Pancreas (tissue), 10 donors: ENCODE measurements at places on chromosomes 4 and X.

DNA sequence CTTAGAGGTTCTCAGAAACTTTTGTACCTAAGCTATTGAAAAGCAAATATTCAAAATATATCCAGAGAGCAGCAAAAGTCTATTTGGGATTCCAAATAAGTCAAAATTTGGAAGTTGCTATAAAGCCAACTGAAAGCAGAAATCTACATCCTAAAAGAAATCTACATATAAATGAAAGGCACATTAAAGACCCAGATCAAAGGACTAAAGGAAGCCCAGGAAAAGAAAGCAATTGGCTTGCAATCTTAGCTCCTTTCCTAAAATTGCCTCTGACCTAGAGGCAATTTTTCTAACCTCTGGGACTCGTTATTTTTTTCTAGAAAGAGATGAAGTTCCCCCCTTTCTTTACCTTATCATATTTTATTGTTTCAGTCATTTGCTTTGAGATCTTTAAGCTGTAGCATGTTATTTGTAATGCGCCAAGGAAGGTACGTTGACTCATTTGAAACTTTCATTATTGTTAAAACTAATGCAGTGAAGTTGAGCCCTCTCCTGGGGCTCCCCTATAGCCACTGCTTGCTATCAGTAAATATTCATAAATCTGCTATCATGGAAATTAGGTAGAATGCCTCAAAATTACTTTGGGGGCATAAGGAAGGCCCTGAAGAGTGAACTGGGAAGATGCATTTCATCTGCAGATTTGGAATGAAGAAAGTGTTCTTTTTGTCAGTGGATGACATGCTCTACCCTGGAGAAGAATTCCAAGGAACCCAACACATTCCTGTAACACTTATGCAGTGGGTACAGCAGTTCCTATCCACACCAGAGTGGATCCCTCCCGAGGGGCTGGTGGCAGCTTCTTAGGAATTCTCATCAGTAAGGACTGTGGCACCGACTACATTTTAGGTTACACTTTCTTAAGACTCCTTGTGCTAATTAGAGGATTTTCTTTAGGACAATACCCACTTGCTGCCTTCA lies 177.8 kb upstream of the IGFBP7 start:
- no peak for DNase-seq

DNA sequence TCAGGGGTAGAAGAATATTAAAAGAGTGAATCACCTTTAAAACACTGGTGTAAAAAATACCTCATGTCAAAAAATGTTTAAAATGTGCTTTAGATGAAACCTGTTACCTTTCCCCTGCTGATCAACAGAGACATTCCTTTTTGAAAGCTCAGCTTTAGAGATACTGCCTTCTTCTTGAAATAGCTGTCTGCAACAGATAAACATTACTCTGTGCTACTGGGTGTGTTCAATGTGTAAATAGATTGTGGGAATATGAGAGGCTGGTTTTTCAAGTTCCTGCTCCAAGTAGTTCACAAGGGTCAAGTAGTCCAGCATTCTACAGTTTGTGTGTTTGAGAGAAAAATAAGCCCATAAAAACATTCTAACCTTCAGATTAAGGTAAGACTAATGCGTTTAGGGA lies at the start of gene SYTL5:
Gene SYTL5 (plus strand): TSS at position 263 of the 400 bp plus-strand sequence. CDS start 27,337 bp downstream, outside the sequence.
- no peak for DNase-seq

DNA sequence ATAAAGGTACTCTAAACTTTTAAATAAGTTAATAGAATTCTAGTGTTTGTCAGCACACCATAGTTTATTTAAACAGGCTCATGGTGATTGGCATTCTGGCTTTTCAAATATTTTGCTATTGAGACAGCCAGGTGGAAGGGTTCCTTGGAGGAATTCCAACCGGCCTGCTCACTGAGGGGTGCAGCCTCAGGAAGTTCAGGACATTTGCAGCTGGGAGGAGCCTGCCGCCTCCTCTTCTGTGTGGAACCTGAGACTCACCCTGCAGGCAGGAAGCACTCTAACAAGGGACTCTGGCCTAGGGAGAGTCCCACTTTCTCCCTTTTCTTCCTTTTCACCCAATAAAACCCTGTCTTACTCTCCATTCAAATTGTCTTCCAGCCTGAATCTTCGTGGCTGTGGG lies 1328.0 kb downstream of the FSTL5 start:
- no peak for DNase-seq

GRCh38 chr4:161990721-161991120 lies 173.1 kb downstream of the FSTL5 start:
- DNase-seq = no peak

DNA sequence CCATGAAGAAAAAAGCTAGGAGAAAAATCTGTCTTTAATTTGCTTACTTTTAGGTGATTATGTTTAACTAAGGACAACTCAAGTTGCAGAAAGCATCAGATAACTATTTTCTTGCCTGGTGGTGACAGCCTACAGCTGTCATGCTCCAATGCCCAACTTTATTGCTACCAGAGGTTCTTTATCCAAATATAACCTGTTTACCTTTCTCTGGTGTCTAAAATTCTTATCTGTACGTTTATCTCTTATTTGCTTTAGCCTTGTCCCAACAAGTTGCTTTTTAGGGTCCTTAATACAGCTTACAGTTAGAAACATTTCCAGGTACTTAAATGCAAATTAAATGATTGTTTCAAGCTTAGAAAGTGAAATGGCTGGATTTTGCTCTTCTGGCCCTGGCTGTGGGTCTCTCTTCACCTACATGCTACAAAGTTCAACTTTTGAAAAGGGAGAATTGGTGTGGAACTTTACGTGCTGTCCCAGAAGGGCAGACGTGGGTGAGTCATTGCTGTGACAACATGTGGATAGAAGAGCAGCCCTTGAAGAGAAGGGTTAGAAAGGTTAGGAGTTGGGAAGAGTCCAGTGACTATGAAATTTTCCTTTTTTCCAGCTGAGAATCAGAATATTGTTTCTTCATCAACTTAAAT lies 60.7 kb downstream of the HPGD start:
- no peak for DNase-seq

DNA sequence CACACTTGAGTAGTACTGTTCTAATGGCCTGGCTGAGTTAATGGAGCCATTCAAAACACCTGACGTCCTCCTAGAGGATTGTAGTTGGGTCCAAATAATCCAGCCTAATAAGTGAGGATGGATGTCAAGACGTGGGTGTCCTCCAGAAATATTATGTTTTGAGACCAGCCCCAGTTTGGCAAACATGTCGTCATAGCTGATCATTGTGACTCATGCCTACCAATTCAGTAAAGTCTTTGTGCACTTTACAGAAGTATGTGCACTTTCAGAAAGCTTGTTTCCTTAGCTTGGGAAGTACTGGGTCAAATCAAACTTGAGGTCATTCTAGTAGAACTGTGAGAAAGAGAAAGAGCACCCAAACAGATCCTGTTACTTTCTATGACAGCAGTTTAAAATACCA lies 37.6 kb upstream of the GLRA2 start:
- no peak for DNase-seq

DNA sequence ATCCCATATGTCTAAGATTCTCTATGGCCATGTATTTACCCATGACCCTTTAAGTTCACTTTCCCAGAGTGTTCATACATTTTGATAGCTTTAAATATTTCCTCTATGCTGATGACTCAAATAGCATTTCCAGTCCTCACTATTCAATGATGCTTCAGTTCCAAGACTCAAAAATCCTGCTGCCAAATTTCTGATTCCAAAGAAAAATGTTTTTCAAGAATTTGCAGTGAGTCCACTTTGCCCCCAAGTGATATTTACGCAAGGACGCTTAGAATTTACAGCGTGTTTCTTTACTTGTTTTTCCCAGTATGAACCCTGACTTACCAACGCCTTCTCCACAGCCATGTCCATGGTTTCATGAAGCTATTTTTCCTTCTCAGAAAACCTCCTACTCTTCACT lies 127.9 kb upstream of the PCDH18 start:
- no peak for DNase-seq

GRCh38 chr4:25223802-25224375 lies 9.9 kb upstream of the PI4K2B start:
- no peak for DNase-seq

DNA sequence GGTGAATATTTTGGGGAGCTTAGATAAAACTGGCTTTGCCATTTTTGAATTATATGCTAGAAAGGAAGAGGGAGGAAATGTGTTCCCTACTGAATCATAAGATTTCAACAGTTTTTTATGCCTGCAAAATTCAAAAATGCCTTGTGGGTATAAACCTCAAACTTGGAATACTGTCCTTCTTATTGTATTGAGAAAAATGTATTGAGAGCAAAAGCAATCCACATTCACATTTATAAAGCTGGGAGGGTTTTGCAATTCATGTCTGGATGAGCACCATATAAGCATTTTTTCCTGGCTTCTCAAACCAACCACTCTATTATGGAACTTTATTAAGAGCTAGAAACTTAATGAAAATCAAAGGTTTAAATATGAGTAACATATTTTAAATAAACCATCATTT lies 289.8 kb downstream of the PCDH7 start:
- no peak for DNase-seq

DNA sequence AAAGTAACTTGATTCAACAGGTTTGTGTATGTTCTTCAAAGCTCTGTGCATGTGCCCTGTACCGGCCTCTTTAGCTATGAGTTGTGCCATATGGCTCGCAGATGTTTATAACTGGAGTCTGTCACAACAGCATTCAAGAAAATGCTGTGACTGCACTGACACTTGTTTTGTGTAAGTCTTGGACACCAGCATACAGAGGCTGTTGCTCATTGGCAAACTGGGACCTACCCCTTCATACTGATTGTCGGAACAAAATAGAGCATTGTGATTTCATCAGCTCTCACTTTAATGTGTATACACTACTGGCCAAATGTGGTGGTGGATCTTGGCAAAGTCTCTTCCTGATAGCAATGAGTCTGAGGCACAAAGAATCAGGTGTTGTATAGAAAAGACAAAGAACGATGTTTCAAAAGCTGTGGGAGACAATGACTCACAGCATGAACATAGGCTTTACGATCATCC lies 133.9 kb downstream of the EGF start:
- no peak for DNase-seq

GRCh38 chrX:20015422-20015821 lies 24.6 kb upstream of the BCLAF3 start:
- no peak for DNase-seq

DNA sequence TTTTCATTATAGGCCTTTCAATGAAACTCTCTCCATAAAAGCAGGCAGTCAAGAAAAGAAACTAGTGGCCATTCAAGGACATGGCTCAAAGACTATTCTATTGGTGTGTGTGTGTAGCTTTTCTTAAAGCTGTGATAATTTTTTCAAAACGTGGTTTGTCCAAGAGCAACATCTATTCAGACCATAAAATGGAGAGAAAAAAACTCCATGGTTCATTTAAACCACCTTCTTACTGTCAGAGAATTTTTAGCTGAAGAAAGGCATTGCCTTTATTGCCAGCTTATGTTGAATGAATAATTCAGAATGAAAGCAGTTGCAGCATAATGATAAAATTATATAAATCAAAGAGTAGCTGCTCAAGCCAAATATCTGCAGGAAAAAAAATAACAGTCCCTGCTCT lies 325.5 kb downstream of the PCDH18 start:
- DNase-seq = no peak

- no peak for DNase-seq
Observed at GRCh38 chrX:116246261-116246660, 75.7 kb downstream of the AGTR2 start.

GRCh38 chr4:138677212-138677611 lies 338.4 kb upstream of the NOCT start:
- DNase-seq = no peak

- no peak for DNase-seq
Observed at GRCh38 chr4:72969976-72970375, 99.5 kb downstream of the COX18 start.

- DNase-seq = no peak
Observed at GRCh38 chr4:40289366-40290188, 45.6 kb upstream of the CHRNA9 start.
